ENCODE measurements at places on chromosomes 2 and 18. TPM values are rescaled to one million over a fixed set of nuclear protein-coding genes. Genes with fewer than 3 reads are reported as not detected.

Gene PAX8
- total RNA-seq: 2.1 TPM

Gene CRYBA2
- total RNA-seq: not detected

Gene ZSWIM2
- total RNA-seq: not detected

Gene SCN7A
- total RNA-seq: 78.9 TPM

Gene ATIC
- total RNA-seq: 61.0 TPM

Gene EGR4
- not detected for total RNA-seq

Gene LRRC30
- total RNA-seq: not detected

Gene MYCN
- not detected for total RNA-seq

Gene RUFY4
- 0.15 TPM for total RNA-seq

Gene POMC
- total RNA-seq: 7.7 TPM

Gene RPRM
- total RNA-seq: not detected

Gene TUBA3E
- not detected for total RNA-seq

Gene BOLL
- not detected for total RNA-seq

Gene ANKRD62
- total RNA-seq: 6.3 TPM

Gene TUBB8B
- total RNA-seq: 0.34 TPM

Gene INSIG2
- 29.8 TPM for total RNA-seq

GRCh38 chr2:219688560-219689445, 61.4 kb downstream of the SLC4A3 start:
- DNase-seq: no peak

GRCh38 chr2:24926602-24927252, 6.7 kb upstream of the ADCY3 start:
- DNase-seq: peak; percentile 54

- DNase-seq: no peak
Observed at GRCh38 chr2:37405781-37406180, 61.4 kb downstream of the QPCT start.

- no peak for DNase-seq
Observed at GRCh38 chr2:217372794-217373193, 512.9 kb upstream of the TNP1 start.

DNA sequence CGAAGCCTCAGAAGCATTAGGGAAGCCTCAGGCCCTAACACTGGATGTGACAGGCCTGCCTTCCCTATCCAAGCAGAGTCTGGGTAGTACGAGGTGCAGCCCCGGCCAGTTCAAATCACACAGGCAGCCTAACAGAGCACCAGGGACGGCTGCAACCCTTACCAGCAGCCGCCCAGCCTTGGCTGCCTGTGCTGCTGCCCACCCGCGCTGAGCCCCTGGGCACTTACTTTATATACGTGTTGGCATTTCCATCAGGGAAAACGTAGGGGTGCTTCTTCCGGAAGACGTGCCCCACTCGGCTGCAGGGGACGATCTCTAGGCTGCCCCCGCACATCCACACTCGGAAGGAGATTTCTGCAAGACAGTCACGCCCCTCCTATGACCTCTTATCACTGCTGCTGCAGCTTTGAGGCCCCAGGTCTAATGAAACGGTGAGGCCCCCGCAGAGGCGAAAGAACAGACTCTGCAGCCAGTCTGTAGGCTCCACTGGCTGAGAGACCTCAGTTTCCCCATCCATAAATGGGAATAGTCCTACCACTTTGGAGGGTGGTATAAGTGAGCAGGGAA, 124.7 kb upstream of the CAPN13 start:
- DNase-seq: no peak

GRCh38 chr2:118225666-118226065, 137.4 kb downstream of the INSIG2 start:
- DNase-seq: no peak

DNA sequence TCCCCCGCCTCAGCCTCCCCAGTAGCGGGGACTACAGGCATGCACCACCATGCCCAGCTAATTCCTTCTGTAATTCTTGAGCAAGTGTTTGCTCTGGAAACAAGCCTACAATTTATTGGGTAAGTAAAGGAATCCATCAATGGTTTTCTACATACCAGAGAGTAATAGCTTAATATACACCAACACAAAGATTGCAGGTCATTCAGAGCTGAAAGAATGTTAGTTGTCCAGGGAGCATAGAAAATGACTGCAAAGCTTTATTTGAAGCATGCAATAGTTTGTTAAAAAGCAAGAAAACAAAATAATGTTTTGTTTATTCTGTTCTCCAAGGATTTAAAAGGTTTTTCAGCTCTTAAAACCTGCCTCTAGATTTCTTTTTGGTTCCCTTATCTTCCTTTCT, 5.6 kb downstream of the IDH1 start:
- no peak for DNase-seq

DNA sequence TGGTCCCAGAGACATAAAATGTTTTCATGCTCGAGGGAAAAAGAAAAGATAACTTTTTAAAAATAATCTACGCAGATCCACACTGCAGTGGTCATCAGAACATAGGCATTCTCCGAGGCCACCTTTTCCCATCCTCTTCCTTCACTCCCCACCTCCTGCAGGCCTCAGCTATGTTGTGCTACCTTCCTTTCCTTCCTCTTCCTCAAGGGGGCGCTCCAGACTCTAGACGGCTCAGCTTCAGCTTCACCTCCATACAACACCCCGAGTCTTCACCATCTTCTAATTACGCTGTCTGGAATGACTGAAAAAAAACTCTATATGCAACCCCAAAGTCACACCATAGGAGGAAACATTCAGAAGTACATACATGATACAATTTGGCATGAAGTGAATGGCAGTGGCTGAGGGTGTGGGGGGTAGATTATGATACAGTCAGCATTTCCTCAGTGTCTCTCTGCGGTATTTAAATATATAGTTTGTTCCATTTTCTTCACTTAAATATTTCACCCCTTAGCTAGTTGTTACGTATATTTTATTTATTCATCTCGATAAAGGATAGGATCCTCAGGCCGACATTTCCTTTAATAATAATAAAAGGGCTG, 583.6 kb downstream of the IRS1 start:
- DNase-seq: peak; percentile 51

- no peak for DNase-seq
Observed at GRCh38 chr2:69553991-69554390, 89.5 kb downstream of the AAK1 start.

DNA sequence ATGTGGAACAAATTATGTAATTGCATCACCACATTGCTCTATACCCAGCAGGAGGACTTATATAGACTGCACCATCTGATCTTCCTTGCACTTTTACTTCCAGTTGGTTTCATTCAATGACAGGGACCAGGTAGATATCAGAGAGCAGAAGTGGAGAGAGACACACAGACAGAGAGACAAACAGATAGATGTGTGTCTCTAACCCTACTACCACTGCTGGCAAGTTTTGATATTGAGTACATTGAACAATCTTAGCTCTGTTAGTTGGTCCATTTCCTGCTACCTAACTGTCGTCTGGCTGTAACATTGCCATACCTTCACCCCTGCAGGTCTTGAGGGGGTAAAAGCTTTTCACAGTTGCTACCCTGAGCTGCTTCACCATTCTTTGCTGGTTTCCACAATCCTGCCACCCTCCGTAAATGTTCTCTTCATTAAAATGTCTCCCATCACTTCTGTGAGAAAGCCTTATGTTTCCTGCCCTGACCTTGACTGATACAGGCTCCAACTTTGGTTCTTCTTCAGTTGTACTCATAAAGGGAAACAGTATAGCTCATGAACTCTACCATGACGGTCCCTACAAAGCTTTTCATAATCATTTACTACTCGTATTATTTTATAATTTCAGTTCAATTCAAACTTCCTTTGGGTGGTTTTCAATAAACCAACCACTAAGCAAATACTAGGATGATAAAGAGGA, 62.3 kb upstream of the ITGA4 start:
- DNase-seq: no peak

GRCh38 chr2:235658351-235659174, 164.7 kb downstream of the AGAP1 start:
- peak; percentile 70 for DNase-seq

DNA sequence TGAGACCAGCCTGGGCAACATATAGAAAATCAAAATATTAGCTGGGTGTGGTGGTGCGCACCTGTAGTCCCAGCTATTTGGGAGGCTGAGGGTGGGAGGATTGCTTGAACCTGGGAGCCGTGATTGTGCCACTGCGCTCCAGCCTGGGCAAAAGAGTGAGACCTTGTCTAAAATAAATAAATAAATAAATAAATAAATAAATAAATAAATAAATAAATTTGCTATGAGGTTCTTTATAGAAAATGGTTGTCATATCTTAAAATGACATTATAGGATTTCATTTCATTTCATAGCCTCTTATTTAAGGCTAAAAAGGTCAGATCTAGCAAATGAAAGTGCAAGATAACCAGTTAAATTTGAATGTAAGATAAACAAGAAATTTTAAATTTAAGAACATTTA, 193.0 kb downstream of the NAPG start:
- DNase-seq: no peak

DNA sequence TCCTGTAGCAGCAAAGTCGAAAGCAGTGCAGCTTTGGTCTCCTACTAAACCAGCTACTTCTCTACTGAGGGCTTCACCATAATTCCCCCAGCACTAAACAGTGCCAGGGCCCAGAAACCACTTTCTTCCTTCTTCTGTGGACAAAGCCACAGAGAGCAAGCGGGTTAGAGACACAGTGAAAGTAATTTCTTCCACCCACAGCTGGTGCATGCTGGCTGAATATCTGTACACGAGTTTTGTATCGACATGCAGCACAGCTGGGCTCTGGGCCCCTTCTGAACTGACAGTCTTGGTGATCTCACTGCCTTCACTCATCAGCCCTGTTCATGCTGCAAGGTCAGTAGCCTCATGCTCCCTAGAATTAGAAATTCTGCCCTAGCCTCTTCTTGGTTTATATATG, 74.0 kb upstream of the SULT1C3 start:
- no peak for DNase-seq

DNA sequence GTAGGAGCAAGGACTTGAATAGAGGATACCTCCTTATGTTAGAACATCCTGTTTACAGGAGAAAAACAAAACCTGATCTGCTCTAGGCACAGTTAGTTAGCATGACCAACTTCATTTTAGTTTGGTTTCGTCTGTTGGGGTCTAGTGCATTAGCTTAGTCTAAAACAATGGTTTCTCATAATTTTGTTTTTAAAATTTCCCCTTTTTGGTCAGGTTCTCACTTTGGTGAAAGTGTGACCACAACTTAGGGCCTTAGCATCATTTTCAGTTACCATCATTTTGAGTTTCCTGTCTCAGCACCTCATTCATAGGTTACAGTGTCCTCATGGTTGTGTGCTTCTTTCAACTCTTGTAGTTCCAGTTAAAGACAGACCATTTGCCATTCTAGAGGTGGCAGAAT, 1277.0 kb upstream of the SLC39A10 start:
- DNase-seq: no peak

- no peak for DNase-seq
Observed at GRCh38 chr2:172408143-172408766, 19.1 kb upstream of the ITGA6 start.

- no peak for DNase-seq
Observed at GRCh38 chr2:69615078-69615625, 28.4 kb downstream of the AAK1 start.

DNA sequence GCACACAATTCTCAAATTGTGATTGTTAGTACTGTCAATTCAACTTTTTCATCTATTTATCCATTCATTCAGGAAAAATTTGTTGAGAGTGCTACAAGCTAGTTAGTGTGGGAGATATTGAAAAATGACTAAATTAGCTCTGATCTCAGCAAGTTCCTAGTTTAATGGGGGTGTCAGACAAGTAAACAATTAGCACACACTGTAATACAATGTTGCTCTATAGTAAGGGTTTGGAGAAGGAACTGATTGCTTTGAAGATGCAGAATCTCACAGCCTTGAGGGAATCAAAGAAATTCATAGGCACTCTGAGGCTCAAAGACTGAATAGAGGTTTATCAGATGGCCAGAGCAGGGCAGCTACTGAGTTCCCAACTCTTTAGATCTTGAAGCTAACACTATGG, 6.8 kb upstream of the CCNYL1 start:
- no peak for DNase-seq

GRCh38 chr18:55444536-55444935, 143.5 kb downstream of the TCF4 start:
- no peak for DNase-seq

- no peak for DNase-seq
Observed at GRCh38 chr2:231057590-231057989, 923 bp downstream of the PSMD1 start.

DNA sequence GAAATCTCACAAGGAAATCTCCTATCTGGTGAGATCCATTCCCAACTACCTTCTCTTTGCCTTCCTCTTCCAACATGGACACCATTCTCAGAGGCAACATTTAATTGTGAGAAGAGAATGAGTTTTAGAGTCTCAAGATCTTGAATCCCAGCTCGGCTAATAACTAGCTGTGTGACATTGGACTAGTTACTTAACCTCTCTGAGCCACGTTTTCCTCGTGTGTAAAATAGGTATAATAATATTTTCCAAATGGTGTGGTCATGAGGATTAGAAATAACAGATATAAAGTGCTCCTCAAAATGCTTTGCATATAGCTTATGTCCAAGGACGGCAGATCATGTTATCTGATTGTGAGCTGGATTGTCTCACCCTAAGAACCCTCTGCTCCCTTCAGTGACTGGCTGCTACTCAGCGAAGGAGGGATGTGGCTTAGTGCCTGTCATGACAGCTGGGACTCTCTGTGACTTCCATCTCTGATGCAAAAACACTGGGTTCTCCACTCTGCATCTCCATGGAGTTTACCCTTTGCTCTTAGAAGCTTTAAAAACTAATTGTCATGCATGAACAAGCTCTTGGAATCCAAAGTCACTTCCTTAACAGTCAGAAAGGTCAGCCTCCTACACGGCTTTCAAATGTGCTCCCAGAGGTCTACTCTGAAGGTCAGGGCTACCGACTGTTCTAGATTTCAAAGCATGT, 38.4 kb upstream of the MRPL19 start:
- no peak for DNase-seq

DNA sequence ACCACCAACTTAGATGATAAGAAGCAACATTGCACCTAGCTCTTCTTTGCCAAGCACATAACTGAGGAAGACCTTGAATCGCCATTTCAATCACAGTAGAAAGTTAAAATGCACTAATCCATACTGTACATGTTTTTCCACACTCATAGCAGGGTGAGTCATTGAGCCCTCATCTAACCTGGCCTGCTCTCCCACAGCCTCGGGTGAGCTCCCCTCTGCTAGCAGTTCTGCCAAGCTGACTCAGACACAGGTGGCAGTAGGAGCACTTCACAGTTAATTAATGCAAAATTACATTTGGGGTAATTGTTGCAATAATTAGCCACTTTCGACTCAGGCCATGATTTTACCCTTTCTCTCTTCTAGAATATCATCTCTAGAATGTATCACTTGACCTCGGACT, 1632.8 kb upstream of the CELF4 start:
- no peak for DNase-seq

DNA sequence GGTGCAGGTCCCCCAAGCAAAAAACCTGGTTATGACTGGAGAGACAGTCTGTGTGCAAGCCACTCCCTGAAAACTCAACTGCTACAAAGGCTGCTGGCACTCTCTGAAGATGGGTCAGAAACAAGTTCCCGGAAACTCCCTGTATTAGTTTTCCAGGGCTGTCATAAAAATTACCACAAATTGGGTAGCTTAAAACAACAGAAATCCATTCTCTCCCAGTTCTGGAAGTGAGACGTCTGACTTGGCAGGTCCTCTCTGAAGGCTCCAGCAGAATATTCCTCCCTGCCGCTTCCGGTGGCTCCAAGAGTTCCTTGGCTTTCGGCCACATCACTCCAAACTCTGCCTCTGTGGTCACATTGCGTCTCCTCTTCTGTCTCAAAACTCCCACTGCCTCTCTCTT, 30.1 kb upstream of the SERPINE2 start:
- DNase-seq: no peak
